NAMALWA (cell line): ENCODE measurements at places on chromosomes 1 and 21.

- no peak for DNase-seq
These were observed 121.8 kb upstream of the C1orf174 start for GRCh38 chr1:4021974-4022268.

GRCh38 chr1:34409689-34410229 is 233.1 kb downstream of the C1orf94 start:
- no peak for DNase-seq

GRCh38 chr1:162087111-162087510 is 17.6 kb downstream of the NOS1AP start:
- DNase-seq = no peak

GRCh38 chr1:204108312-204109141 is 35.6 kb downstream of the SOX13 start:
- no peak for DNase-seq

- DNase-seq = no peak
These were observed 143.0 kb upstream of the MAGI3 start for GRCh38 chr1:113247355-113247754.

DNA sequence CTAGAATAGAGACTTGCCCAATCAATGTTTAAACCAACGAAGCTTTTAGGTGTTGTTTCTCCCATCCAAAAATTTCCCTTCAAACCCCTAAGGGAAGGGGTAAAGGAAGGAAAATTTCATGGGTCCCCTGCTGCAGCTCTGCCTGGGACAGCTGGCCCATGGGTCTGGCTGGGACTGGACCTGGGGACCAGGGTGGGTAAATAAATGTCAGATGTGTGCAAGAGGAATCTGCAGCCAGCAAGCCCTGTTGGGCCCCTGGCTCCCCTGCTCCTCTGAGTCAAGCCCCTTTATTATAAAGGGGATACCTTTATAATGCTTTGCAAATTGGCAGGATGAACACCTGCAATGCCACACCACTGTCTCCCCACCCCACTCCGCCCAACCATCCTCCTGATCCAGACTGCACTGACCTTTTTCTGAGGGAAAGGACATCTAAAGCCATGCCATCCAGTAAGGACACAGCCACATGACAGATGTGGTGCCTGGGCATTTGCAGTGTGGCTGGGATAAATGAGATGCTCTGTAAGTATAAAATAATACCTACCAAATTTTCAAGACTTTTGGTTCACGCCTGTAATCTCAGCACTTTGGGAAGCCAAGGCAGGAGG is 1.9 kb upstream of the TMEM125 start:
- no peak for DNase-seq

DNA sequence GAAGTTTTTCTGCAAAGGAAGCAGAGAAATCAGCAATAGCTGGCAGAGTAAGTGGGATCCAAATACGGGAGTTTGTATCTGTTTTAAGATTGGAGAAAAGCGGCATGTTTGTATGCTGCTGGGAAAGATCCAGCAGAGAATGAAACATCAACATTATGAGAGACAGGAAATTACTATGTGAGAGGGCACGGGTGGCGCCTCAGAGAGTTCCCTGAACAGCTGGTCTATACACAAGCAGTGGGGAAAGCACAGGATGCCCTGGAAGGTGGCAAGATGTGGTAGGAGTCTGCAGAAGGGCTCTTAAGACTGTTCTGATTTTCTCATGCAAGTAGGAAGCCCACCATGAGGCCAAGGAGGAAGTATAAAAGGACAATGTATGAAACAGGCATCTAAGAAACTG is 130.4 kb downstream of the RERE start:
- DNase-seq = no peak

DNA sequence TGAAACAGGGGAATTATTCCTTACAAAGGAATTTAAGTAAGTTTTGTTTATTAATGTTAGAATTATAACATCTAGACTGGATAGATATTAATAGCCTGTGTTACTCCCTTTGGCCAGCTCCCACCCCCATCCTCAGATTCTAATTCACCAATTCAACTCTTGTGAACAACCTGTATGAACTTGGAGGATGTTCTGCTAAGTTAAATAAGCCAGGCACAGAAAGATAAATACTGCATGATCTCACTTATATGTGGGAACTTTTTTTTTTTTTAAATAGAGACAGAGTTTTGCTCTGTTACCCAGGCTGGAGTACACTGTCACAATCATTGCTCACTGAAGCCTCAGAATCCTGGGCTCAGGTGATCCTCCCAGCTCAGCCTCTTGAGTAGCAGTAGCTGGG is 32.2 kb downstream of the EFCAB7 start:
- DNase-seq = no peak

- DNase-seq = no peak
These were observed 145.4 kb upstream of the C1orf174 start for GRCh38 chr1:4045397-4046010.

DNA sequence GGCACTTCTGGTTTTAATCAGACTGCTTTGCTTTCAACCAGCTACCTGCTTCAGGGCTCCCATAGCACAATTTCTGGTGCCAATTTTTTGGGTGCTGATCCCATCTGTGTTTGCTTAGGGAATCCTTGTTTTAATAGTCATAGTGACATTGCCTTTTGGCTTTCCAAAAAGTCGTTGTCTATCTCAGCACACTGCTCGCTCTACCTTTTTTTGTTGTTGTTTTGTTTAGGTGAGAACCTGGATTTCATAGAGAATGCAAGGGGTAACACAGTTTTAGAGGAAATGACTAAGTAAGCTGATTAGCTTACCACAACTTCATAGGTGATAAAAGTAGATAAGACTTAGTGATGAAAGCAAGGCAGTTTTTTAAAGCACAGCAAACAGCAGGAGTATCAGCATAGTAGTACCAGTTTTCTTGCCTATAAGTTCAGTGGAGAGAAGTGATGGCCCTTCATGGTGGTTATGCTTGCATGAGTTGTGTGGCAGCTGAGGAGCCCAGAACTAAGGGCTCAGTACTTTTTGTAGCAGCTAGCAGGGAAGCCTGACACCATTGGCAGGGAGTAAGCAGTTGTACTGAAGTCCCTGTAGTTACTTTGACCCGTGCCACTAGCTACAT is 31.3 kb downstream of the NEK7 start:
- DNase-seq = no peak

GRCh38 chr1:30768830-30769718 is 11.5 kb upstream of the LAPTM5 start:
- DNase-seq = no peak
